ENCODE measurements at places on chromosomes 2 and 18. TPM values are rescaled to one million over a fixed set of nuclear protein-coding genes. Genes with fewer than 3 reads are reported as not detected.

Gene CHCHD5
- total RNA-seq, result 19.9 TPM

Gene SLC30A3
- total RNA-seq, result 6.5 TPM

Gene CROCC2
- not detected for total RNA-seq

Gene TNFAIP6
- total RNA-seq, result 0.21 TPM

Gene SEPTIN2
- 393 TPM for total RNA-seq

Gene UNC80
- not detected for total RNA-seq

- no peak for DNase-seq
Observed at GRCh38 chr2:157444641-157445040, 752 bp upstream of the CYTIP start.

- no peak for DNase-seq
Observed at GRCh38 chr2:107591561-107592279, 235.0 kb upstream of the RGPD4 start.

- no peak for DNase-seq
Observed at GRCh38 chr2:56184500-56185011, 766 bp downstream of the CCDC85A start.

GRCh38 chr2:109527846-109528705 lies 85.7 kb downstream of the SEPTIN10 start:
- DNase-seq, result no peak

DNA sequence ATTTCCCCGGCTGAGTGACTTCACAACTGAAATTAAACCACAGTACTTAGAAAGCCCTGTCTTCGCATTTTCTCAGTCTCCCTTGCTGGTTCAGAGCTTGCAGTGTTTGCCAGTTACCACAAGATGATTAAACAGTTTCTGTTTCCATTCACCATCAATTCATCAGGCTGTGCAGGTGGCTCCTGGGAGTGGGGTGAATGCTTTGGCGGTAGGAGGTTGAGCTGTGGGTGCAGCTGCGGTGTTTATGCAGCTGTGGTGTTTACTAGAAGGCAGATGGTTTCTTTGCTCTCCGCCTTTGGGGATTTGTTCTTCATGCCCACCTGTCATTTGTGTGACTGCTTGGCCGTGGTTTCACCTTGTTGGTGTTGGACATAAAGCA lies 16.1 kb downstream of the ACOXL start:
- peak; percentile 72 for DNase-seq

GRCh38 chr2:62947403-62947802 lies 103.2 kb upstream of the OTX1 start:
- DNase-seq, result no peak

GRCh38 chr2:67650291-67651133 lies 253.4 kb downstream of the ETAA1 start:
- peak; percentile 89 for DNase-seq

DNA sequence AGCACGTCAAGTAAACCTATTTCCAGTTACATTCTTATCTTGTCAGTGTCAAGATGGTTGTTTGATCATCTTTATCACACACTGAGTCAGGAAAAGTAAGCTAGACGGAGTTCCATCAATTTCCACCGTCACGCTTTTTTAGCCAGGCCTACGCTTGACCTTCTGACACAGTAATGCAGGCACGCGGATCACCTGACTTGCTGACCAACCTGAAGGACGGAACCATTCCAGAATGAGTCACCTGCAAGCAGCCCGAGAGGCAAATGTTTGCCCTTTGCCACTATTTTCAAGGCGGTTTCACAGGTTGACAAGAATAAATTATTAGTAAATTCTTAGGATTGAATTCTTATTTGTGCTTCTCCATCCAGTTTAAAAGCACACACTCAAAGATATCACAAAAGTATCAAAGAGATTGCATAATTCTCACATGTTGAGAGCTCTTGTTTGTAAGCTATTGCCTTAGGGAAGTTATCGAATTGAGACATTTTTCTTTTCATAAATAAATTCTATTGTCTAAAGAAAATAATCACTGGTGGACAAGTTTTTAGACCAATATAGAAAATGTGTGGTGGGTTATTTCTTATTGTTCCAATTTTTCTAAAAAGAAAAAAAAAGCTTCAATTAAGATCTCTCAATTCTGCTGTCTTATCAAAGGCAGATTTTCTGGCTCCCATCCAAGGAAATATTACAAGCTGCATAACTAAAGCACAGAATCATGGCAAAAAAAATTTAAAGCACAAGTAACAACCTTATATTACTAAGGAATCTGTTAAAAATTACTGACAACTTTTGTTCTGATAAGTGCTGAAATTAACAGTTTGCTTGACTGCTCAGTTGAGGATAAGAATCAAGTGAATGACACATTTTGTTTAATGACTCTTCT lies 31.9 kb downstream of the UXS1 start:
- DNase-seq, result no peak

DNA sequence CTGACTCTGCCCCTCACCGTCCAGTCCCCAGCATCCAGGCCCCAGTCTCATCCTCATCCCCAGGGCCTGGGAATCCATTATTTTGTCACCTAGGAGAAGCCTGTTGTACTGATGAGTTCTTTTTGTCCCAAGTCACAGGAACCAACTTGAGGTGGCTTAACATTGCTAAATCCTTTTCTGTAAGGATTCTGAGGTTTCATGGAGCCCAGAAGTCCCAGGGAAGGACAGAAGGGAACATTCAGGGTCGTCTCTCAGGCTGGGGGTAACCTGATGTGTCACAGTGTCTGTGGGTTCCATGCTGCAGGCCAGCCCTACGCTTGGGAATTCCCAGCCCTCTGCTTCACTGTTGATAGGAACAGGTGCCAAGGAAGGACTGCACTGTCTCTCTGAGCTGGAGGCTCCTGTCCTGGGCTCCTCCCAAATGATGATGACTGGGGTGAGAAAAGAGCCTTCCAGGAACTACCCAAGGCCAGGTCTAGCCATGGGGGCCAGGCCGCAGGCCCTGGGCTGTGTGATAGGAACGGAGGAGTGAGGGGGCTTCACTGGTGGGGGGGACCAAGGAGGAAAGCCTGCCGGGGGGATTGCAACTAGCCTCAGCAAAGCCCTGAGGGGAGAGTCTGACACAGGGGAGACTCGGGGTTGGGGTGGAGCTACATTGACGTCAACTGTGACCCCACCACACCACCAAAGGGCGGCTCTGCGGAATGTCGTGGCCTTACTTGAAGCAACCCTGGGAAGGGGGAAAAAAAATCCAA lies 145.7 kb downstream of the SMAD7 start:
- no peak for DNase-seq

DNA sequence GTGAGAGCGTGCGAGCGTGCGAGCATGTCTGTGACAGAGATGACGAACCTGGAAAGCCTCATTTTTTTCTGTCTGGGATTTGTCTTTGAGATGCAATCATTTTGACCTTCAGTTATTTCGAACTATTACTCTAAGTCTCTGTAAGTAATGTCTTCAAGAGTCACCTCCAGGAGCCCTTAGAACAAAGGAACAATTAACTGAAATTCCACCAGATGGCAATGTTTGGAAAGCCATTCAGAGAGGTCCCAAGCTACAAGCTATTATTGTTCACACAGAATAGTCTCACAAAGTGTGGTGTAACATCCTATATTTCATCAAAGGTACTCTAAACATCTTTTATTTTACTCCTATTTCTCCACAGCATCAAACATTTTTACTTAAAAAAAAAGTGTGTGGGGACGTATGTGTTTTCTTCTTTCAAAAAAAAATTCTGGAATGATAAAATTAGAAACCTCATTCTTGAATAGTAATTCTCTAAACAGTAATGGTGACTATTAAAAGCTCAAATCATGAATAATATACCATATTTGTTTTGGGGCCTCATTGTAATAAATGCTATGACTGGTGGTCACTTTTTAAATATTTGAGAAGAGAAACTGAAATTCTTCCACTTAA lies 35.1 kb upstream of the MAPRE2 start:
- DNase-seq, result peak; percentile 73

DNA sequence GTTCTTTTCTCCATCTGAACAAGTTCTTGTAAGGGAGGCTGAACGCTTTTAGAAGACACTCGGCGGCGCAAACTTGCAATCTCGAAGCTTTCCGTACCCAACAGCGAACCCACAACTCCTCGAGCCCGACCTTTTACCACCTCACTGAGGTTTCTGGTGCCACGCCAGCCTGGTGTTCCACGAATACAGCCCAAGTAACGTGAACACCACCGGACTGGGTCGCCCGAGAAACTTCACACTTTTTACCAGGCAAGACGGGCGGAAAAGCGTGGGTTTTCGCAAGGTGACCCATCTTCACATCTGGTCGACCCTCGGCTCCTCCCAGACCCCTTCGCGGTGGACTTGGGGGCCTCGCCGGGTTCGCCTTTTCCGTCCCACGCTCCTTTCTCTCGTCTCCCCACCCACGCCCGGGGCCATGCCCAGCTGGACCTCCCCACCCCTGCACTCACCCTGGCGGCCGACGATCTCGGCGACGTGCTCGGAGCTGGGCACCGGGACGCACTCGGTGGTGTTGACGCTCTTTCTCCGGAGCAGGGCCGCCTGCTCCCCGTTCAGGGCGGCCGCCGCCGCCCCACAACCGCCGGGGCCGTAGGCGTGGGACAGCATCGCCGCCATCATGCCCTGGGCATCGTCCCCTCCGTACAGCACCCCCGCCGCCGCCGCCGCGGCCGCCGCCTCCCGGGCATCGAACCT lies 1.2 kb downstream of the MEX3C start:
- DNase-seq, result peak; percentile 7

DNA sequence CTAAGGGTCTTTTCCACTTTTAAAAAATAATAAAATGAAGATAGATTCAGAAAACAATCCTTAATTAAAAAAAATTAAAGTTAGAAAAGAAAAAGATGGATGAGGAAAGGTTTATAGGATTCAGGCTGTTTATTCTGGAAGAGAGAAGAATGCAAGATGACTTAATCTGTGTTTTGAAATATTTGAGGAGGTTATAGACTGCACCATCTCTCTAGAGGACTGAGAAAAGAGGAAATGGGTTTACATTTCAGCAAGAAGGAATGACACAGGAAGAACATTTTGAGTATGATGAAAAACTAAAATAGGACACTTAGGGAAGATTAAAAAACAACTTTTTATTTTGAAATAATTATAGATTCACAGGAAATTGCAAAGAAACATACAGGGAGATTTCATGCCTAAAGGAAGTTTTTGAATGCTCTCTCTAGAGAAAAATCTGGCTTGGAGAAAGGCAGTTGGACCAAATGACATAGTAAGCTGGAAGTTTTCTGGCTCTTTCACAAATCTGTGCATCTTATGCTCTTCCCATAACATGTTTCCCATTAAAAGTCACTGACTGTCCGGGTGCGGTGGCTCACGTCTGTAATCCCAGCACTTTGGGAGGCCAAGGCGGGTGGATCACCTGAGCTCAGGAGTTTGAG lies 75.0 kb downstream of the CERS6 start:
- no peak for DNase-seq

DNA sequence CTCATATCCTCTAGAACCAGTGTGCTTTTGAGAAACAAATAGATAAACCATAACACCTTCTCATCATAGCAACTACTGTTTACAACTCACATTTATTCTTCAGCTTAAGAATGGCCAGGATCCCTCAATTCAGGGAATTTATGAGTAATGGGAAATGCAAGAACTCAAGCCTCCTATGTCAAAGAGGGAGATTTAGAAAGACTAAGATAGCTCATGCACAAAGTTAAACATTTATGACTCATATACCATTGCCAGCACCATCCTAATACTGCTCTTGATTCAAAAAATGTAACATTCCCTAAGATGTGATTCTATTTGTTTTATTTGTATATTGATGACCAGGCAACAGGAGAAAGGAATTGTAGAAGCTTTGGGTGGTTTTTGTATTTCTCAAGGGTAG lies 172.8 kb downstream of the CYP26B1 start:
- DNase-seq, result no peak

DNA sequence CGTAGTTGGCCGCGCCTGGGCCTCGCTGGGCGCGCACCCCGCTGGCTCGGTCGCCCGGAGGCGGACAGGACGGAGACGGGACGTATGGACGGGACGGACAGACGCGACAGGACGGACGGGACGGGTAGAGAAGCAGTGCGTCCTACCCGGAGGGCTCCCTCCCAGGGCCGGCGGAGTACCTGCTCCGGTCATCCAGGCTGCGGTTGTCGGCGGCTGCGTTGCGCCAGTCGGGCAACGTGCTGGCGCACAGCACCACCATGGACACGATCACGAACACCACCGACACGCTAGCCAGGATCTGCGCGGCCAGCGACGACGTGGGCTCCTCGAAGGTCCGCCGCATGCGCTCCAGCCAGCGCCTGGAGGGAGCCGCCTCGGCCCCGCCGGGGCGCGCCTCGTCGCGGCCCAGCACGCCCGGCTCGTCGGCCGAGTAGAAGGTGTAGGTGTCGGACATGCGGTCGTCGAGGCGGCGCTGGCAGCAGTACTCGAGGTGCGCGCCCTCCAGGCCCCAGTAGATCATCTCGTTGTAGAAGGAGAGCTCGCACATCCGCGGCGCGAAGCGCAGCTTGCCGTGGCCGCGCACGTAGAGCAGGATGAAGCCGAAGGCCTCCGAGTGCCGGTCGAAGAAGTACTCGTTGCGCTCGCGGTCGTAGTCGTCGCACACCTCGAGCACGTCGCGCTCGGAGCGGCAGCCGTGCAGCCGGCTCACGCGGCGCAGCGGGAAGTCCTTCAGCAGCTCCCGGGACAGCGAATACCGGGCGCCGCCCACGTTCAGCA lies 903 bp downstream of the KCNG3 start:
- no peak for DNase-seq
